ENCODE measurements at places on chromosomes 13 and 19.

DNA sequence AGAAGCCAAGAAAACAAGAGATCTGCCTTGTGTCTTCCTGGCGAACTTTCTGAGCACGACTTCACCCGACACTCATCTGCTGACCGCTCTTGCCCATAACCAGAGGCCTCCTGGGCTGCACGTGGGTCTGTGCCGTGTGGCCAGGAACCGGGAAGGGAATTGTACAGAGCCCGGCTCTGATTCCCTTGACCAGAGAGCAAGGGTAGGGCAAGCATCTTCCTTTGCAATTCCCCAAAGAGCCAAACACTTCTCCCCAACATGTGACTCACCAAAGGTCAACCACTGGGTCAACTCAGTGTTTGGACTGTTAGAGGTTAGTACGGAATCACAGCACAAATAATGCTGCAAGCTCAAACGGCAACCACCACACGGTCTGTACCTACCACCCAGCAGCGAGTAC is 48.9 kb downstream of the KLF2 start:
- DNase-seq = no peak

DNA sequence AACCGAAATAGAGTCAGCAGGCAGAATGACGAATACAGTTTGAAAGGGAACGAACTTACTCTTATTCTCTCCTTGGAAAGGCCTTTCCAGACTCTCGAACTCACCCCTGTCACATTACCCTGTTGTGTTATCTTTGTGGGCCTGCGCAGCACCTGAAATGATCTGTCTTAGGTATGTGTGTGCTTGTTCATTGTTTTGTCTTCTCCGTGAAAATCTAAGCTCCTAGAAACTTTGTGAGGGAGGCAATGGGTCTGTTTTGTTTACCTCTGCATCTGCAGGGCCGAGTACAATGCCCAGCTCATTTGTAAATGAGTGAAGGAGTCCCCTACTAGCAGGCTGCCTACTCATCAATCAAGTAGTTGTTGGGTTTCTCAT is 19.6 kb downstream of the HMGB1 start:
- DNase-seq = no peak

DNA sequence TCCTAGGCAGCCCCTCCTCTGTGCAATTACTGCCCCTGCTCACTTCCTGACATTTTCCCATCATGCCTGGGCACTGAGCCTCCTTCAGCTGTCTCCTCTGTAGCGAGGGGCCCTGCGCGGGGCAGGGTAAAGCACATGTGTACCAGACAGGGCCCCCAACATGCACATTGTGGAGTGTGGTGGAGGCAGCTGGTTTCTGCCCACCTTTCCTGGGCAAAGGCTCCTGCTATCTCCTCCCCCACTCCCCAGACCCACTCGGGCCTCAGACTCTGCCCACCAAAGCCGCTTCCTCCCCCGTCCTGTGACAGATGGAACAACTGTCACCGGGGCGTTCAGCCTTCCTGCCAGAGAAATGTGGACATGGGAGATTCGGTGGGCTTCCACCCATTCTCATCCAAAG is 2.9 kb upstream of the KPTN start:
- no peak for DNase-seq

DNA sequence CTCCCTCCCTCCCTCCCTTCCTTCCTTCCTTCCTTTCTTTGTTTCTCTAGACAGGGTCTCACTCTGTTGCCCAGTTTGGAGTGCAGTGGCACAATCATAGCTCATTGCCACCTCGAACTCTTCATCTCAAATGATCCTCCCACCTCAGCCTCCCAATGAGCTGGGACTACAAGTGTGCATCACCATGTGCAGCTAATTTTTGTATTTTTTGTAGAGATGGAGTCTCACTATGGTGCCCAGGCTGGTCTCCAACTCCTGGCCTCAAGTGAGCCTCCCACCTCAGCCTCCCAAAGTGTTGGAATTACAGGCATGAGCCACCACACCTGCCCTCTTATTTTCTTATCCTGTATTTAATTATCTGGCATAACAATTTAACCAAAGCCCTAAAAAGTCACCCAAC is 4.4 kb downstream of the UPK1A start:
- DNase-seq = no peak

GRCh38 chr19:34335914-34336313 is 29.1 kb upstream of the GPI start:
- DNase-seq = no peak

- no peak for DNase-seq
These were observed 64.5 kb upstream of the SCEL start for GRCh38 chr13:77470986-77471385.

DNA sequence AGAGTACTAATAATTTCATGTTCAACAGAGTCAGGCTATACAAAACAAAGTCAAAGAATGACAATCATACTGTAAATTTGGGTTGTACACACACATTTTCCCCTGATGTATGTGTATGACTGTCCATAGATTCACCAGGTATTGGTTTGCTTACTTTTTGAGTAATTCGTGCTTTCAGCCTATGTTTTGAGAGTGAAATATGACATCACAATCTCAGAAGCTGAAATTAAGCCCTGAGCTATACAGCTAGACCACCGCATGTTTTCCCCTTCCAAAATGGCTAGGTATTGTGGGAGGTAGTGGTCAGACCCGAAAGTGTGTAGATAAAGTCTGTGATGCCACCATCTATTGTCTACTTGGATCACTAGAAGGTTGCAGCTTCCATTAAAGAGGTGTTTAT is 102.8 kb downstream of the KATNAL1 start:
- no peak for DNase-seq

- no peak for DNase-seq
These were observed 1.3 kb upstream of the PNMA8C start for GRCh38 chr19:46429999-46430398.

DNA sequence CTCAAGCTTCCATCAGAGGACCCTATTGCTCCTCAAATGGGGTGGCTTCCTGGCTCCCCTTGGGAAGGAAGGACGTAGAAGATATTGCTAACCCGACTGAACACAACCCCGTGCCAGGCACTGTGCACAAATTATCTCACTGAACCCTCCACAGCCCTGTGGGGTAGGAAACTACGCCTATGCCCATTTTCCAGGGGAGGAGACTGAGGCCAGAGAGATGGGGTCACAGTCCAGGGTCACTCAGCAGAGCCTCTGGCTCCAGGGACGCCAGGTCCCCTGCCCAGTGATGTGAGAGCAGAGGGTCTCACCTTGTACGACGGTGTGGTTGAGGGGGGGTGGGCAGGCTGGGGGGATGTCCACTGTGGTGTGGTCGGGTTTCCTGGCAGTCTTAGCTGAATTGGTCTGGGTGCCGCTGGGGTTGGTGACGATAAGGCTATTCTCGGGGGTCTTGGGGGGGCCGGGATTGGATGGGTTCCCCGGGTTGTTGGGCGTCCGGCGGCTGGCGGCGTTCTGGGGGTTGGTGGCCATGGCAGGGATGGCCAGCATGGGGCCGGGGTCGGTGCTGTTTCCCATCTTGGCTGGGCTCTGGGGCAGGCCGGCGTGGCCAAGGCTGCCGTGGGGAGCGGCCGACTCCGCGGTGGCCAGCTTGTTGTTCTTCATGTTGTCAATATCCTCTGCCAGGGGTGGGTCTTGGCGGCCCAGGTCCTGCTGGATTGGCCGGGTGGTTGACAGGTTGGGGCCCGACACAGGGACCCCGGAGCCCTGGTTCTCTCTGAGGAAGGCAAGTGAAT is 136.2 kb downstream of the IER2 start:
- DNase-seq = no peak

DNA sequence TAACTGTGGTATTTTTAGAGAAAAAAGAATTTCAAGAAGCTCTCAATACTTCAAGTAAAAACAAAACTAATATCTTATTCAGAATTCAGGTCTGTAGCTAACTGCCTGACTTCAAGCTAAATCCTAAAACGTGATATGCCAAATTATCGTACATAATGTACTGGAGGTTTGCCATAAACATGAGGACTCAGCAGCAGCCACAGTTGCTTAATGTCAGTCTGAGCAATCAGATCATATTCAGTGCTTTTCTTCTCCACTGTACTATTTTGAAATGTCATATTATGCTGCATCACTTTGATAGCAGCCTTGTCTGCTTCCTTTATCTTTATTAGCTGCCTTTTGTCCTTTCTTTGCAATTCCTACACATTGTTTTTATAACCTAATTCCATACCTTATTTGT is 265.1 kb upstream of the EDNRB start:
- DNase-seq = no peak

Data from activated T-cell treated with anti-CD3 and anti-CD28 coated beads for 1 hour (primary cell).